GM03348 (cell line): ENCODE measurements at places on chromosomes 2 and 18.

GRCh38 chr18:44958455-44958854, 277.8 kb downstream of the SETBP1 start:
- no peak for DNase-seq

DNA sequence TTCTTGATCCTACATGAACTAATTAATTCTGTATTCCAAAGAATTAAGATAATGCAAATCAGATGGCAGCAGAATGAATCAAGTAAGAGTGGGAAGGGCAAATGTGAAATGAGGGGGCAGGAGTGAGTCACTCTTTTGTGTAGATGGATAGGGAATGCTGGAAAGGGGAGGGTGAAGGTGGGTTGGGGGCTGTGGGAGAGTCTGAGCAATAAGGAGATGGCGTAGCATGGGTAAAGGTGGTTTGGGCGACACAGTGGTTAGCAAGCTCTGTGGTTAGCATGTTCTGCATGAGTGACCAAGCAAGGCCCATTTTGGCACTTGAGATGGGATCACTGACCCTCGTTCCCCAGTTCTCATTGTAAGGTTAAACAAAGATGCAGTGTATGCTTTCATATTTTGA, 20.4 kb downstream of the GPD2 start:
- DNase-seq = no peak

- peak; percentile 75 for DNase-seq
These were observed 300.4 kb downstream of the KCNS3 start for GRCh38 chr2:18178736-18179349.

GRCh38 chr2:12277241-12278034, 439.3 kb upstream of the TRIB2 start:
- no peak for DNase-seq

GRCh38 chr2:10048501-10049171, 5.3 kb downstream of the KLF11 start:
- DNase-seq = peak; percentile 74

- DNase-seq = no peak
These were observed 28.8 kb upstream of the GPR55 start for GRCh38 chr2:230953845-230954244.

GRCh38 chr2:135798275-135798705, 38.7 kb downstream of the LCT start:
- DNase-seq = no peak

GRCh38 chr2:191721331-191721730, 43.4 kb downstream of the NABP1 start:
- DNase-seq = no peak

DNA sequence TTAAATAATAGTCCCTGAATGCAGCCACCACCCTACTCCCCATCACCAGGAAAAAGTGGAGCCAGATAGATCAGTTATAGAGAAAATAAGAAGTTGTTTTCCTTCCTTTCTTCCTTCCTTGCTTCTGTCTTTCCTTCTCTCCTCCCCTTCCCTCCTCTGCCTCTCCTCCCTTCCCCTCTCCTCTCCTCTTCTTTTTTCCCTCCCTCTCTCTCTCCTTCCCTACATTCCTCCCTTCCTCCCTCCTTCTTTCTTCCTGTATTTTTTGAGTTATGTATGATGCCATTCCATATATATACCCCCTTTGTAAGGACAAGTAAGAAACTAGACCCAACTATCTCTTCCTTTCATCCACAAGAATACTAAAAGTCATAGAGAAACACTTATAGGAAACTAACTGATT, 265.7 kb downstream of the AGPS start:
- DNase-seq = no peak

DNA sequence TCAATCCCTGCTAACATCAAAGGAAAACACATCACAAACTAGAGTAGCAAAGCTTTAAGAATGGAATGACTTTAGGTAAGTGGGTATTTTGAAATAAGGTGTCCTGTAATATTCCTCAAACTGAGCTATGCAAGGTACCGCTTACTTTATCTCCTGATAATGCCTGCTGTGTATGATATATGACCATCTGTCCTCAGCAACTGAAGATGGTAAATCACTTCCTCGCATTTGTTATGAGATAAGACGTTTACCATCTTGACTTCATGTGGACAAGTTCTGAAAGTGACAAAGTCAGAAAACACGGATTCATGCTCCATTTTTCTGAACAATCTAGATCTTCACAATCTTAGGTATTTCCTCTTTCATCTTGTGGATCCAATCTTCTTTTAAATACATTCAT, 49.3 kb upstream of the PTPRM start:
- DNase-seq = no peak

DNA sequence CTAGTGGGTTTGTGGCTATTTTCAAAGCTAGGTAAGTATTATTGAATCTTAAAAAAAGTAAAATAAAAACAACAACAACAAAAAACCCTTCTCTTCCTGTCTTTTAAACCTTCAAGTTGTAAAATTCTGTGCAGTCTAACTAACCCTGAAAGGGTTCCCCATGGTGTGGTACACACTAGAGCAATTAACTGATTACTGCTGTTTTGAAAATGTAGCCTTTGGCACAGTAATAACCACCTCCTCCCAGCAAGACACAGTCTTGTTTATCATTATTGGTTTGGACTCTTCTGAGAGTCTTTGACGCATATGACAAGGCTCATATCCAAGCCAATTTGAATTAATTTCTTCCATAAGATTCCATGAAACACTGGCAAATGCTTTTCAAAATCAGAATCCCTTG, 2184.6 kb upstream of the PIK3C3 start:
- DNase-seq = no peak

DNA sequence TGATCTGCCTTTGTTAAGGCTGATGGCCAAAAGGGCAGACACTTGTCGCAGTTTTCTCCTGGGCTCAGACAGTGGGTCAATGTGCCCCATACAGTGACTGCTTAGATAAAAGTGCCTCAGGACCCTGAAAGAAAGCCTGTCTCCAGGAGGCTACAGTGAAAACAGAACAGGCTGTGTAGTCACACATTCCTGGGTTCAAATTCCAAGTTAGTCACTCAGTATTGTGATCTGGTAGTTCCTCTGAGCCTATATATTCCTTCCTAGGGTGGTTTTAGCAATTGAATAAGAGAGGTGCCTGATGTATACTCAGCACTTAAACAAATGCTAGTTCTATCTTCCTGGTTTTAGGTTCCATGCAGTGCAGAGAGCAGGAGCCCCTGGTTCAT, 54.4 kb downstream of the RPL37A start:
- DNase-seq = peak; percentile 33

- DNase-seq = peak; percentile 93
These were observed 83.0 kb downstream of the NPAS2 start for GRCh38 chr2:100902817-100903405.

GRCh38 chr2:127052057-127052770, 54.7 kb downstream of the BIN1 start:
- no peak for DNase-seq

- no peak for DNase-seq
These were observed 14.9 kb downstream of the DPP4 start for GRCh38 chr2:162058973-162059668.

GRCh38 chr2:46898024-46898423, 17.6 kb downstream of the MCFD2 start:
- DNase-seq = no peak

DNA sequence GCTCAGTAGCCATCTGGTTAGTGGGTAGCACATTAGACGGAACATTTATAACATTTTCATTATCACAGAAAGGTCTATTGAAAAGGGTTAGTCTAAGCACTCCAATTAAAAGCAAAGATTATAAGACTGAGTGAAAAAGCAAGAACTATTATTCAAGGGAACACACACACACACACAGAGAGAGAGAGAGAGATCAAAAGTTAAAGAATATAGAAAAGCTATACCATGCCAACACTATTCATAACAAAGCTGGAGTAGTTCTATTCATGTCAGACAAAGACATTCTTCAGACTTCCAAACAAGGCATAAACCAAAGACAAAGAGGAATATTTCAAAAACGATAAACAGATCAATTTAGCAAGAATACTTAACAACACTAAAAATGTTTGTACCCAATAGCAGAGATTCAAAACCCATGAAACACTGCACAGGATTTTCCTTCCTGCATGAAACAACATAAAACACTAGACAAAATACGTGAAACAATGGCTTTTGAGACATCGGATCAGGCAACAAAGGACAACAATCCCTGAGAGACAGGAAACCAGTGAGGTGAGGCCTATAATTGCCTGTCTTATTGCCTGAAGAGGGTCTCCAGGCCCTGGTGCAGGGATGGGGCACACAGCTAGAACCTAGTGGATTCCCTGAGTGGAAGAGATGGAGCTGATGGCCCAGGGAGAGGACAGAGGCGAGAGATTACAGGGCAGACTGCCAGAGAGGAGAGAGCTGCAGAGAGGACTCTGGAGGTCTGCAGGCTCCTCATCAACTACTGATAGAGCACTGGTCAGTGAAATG, 83.6 kb upstream of the NPAS2 start:
- DNase-seq = no peak

DNA sequence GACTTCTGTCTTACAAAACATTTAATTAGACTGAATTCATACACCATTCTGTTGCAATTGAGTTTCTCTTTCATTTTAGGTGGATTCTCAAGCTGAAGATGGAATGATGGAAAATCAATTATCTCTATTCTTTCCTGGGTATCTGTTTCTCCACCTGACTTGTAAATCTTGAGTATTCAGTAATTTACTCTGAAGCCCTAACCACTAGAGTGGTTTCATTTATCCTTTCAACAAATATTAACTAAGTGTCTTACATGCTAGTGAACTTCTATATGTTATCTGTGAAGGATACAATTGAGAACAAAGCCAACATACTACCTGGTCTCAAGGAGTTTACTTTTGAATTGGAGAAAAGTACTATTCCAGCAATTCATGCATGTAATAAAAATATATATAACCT, 94.1 kb upstream of the ZNF804A start:
- DNase-seq = no peak

DNA sequence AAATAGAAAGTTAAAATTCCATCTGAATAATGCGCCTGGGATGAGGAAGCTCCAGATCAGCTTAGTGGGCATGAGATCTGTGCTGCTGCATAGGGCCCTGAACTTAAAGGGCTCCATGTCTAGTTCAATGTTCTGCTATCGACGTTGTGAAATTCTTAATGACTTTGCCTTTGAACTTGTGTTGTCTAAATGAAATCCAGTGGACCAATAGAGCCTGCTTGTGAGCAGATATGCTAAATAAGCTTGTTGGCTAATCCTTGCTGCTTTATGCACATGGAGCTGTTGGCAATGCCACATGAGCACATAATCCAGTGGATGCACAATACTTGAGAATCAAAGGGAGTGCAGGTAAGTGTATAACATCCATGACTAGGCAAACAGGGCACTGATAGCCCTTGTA, 228.6 kb downstream of the TNS1 start:
- DNase-seq = no peak

DNA sequence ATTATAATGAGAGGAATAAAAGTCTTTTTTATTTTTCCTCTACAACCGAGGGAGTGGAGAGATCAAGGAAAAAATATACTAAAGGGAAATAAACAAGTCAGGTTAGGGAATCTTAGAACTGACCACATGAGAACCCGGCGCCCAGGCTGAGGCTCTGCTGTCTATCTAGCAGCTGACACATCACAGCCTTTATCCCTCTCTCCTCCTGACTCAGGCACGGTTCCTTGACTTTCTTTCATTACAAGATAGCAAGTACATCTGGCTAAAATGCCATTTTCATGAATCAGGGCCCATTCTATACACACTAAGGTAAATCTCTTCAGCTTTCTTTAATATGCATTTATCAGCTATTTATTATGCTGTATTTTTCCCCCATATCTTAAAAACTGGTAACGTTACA, 296.0 kb downstream of the TMX3 start:
- no peak for DNase-seq

GRCh38 chr2:61172671-61173070, 10.7 kb downstream of the C2orf74 start:
- no peak for DNase-seq
